GM23338 (cell line): ENCODE measurements at places on chromosomes 11 and 22. TPM values are rescaled to one million over a fixed set of nuclear protein-coding genes. Genes with fewer than 3 reads are reported as not detected.

DNA sequence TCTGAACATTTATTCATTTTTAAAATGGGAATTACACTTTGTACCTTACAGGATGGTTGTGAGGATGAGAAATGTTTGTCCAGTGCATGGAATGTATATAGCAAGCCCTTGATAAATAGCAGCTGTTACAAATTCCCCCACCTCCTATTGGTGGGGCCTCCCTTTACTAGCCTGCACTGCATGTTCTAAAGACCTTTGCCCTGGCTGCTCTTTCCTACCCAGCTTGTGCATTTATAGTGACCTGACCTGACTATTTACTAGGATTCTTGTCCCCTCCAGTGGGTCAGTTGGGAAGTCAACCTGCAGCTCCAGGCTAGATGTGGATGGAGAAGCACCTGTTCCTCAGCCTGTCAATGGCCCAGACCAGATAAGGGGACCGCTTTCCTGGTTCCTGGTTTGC, 180.3 kb downstream of the HIPK3 start:
- DNase-seq, result no peak

DNA sequence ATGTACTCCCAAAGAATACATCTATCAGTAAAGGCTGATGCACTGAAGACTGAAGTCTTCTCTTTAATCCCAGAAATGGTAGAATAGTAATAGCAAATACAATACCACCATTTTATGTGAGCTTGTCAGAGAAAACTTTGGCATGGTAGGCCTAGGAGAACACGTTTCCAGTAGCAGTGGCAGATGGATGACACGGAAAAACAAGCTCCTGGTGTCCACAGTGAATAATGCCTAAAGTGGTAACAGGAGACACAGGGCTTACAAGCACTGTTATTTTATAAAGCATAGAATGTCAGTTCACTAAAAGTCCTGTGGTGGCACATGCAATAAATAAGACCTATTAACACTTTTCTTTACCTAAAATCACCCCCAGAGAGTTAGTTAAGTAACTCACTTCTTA, 277.6 kb downstream of the TTC28 start:
- no peak for DNase-seq

- DNase-seq, result no peak
Observed at GRCh38 chr22:24962094-24962493, 9.6 kb downstream of the KIAA1671 start.

- no peak for DNase-seq
Observed at GRCh38 chr11:8863838-8864237, 47.2 kb upstream of the AKIP1 start.

GRCh38 chr11:73414977-73415651, 38.9 kb downstream of the RELT start:
- DNase-seq, result no peak

- no peak for DNase-seq
Observed at GRCh38 chr22:46378426-46379065, 43.0 kb downstream of the TRMU start.

GRCh38 chr22:20437613-20438426, at the start of gene SCARF2:
TSS of gene SCARF2 (minus strand) at chr22:20437825. CDS start at chr22:20437754, 71 bp downstream.
- DNase-seq, result peak; percentile 86

DNA sequence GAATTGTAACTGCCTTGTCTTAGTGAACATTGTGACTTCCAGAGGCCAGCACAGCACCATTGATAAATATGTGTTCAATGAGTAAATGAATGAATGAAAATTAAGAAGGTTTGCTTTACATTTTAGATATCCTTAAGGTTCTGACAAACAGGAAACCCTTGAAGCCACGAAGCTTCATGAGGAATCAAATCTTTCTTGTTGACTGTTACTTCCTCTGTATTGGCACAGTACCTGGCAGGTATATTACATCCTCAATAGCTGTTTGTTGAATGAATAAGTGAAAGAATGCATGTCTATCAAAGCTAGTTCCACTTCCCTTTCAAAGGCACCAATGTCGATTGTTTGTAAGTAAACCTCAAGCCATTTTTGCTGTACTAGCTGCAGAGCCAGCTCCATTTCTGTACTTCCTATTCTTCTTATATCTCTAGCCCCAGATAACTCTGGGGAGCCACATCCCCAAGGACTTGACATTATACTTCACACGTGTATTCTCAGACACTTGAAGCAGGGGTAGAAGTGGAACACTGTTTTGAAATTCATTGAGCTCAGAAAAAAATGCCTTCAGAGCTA, 140.3 kb upstream of the RAG2 start:
- DNase-seq, result no peak

DNA sequence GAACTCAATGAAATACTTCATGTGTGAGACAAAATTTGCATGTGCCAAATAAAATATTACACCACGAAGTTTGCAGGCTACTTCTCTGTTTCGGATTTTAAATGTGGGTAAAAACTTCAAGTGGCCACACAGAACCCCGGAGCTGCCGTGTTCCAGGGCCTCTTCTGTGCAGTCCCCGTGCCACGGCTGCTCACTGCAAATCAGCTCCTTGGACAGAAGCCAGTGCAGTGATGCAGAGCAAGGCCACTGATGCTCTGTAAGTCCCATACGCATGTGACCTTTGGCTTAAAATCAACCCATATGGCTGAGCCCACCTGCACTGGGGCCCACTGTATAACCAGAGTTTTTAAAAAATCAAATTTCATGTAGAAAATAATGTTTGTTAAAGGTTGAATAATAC, 1309.4 kb downstream of the TBC1D22A start:
- no peak for DNase-seq

GRCh38 chr11:11808992-11809615, 32.7 kb upstream of the USP47 start:
- DNase-seq, result no peak

- no peak for DNase-seq
Observed at GRCh38 chr22:26690654-26691376, 33.4 kb downstream of the MIAT start.

- no peak for DNase-seq
Observed at GRCh38 chr22:40511604-40512003, 124.9 kb downstream of the MRTFA start.

GRCh38 chr11:60757231-60757800, 649 bp downstream of the MS4A15 start:
- no peak for DNase-seq

GRCh38 chr11:6567371-6567745, 36.1 kb downstream of the RRP8 start:
- DNase-seq, result no peak

The RNF26 gene
- 53.6 and 58.3 TPM in 2 replicates for total RNA-seq

The ACTN3 gene
- total RNA-seq, result 3.8 and 6.3 TPM in 2 replicates

The LGALS12 gene
- 0.62 and 0.94 TPM in 2 replicates for total RNA-seq

The SCGB1D2 gene
- not detected in 2 replicates for total RNA-seq

The RASGRP2 gene
- 30.1 and 34.4 TPM in 2 replicates for total RNA-seq

The ACAD8 gene
- 62.3 and 65.4 TPM in 2 replicates for total RNA-seq

The CASP5 gene
- total RNA-seq, result not detected in 2 replicates

The NF2 gene
- total RNA-seq, result 50.6 and 54.5 TPM in 2 replicates

The MRGPRE gene
- total RNA-seq, result not detected in 2 replicates

The LUZP2 gene
- 2.6 and 9.2 TPM in 2 replicates for total RNA-seq

The LRRN4CL gene
- total RNA-seq, result 0.12 and 0.21 TPM in 2 replicates
